ENCODE measurements at places on chromosomes 13 and 19.

DNA sequence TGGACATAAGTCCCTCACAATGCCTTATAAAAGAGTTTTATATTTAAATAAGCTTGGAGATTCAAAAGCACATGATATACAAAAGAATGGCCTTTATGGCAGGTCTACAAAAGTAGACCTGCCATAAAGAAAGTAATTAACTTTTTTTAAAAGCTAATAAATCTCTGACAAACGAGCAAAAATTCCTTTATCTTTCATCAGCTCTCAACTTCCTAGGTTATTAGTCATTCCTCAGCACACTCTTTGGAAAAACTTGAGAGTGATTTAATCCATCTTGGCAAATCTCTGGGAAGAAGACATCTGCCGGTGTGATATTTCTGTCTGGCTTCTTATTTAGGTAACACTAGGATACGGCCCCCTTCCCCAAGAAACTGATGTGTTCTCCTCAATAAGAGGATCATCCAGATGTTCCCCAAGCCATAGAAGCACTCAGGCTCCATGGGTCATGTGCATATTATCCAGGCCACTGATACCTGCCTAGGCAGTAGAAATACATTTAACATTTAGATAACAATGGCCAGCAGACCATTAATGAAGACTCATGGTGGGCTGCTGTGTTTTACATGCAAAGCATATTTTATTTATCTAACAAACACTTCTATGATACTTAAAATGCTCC, 372.7 kb downstream of the LIG4 start:
- no peak for DNase-seq

- no peak for DNase-seq
Measured at GRCh38 chr13:64855506-64855905, 2374.6 kb downstream of the PCDH9 start.

- no peak for DNase-seq
Measured at GRCh38 chr19:7638802-7639465, 2.0 kb downstream of the STXBP2 start.

DNA sequence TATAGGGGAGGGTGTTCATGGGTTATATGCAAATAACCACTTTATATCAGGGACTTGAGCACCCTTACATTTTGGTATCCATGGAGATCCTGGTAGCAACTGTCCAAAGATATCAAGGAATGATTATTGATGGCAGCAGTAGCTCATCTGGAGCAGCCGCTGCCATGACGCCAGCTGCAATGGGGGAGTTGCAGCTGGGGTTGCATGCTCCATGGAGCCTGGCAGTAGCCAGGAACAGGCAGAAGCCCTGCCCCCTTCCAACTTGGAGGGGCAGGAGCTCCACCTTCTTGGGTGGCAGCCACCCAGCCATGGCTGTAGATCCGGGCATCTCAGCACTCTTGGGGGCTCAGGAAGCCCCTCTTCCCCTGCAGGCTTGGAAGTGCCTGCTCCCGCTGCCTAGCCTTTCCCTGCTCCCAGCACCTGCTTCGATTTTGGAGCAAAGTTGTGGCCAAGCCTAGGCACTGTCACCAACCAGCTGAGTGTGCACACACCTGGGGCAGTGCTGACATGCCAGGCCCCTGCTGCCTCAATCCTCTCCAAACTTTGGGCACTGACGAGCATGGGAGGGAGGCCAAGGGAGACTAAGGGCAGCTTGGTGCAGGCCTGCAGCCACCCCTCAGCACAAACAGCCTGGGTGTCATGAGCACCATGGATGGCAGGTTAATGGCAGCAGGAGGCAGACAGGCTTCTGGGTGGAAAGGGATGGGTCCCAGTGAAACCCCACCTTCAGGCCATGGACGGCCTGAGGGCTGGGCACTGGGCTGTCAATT, 235.6 kb upstream of the CSNK1A1L start:
- DNase-seq = no peak

DNA sequence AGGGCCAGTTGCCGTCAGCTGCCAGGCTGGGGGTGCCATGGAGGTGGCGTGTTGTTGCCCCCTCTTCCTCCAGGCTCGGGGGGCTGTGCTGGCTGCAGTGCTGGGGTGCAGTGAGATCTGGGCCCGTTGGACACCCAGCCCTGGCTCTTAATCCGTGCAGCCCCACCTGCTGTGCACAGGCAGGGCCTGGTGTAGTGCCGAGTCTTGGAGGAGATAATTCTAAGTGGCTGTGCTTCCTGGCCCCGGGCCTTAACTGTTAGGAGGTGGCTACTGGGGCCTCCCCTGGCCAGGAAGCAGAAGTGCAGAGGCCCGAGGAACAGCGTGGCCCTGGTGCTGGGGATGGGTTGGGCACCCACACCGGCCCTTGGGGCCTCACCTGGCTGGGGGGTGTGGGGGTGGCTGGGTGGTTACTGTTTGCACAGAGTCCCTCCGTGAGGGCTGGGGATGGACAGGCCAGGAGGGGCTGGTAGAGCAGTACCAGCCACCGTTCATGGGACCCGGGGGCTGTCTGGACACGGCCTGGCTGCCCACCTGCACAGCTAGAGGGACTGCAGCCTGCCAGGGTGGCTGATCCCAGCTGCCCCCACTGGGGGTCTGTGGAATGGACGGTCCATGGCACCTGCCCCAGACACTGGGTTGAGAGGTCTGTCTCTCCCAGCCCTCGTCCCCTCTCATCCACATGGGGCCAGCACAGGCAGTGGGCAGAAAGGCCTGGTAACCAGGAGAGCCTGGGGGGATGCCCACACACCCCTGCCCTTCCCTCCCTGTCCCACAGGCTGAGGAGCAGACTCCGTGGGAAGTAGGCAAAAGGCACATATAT, 3.3 kb downstream of the GPX4 start:
- no peak for DNase-seq

GRCh38 chr19:35879068-35879467, 10.7 kb downstream of the APLP1 start:
- DNase-seq = no peak

GRCh38 chr19:48509467-48510194, 2.0 kb downstream of the LMTK3 start:
- no peak for DNase-seq

- DNase-seq = no peak
Measured at GRCh38 chr13:102237230-102237629, 164.6 kb downstream of the FGF14 start.

- no peak for DNase-seq
Measured at GRCh38 chr13:48429886-48430285, 17.0 kb upstream of the LPAR6 start.

- DNase-seq = no peak
Measured at GRCh38 chr19:14470031-14470876, 4.9 kb downstream of the PTGER1 start.

DNA sequence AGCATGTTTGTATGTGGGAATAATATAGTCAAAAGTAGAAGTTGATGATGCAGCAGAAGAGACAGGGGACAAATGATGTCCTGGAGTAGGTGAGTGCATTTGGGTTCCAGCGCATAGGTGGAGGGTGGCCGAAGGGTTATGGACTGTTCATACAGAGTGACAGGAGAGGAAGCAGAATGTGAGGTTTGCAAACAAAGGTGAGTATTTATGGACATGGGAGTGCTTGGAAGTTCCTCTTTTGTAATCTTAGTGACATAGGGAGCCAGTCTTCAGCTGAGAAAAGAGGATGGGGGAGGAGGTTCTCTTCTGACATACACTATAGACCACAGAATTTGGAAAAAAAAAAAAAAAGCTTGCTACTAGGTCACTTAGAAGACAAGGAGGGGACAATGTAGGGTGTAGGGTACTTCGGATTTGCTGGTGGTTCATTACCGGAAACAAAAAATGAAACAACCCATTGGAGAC, 331.6 kb downstream of the DLEU7 start:
- DNase-seq = no peak

- no peak for DNase-seq
Measured at GRCh38 chr19:32896516-32897214, 27.1 kb upstream of the SLC7A9 start.

All from ecto neural progenitor cell (in vitro differentiated cells).